ENCODE measurements at places on chromosomes 1 and 21. TPM values are rescaled to one million over a fixed set of nuclear protein-coding genes. Genes with fewer than 3 reads are reported as not detected.

The UBL4B gene
- not detected for total RNA-seq

The PLA2G2A gene
- not detected for total RNA-seq

The TNFSF4 gene
- 1.3 TPM for total RNA-seq

The ZSCAN20 gene
- total RNA-seq: 5.5 TPM

The ALG14 gene
- 9.5 TPM for total RNA-seq

The ZFYVE9 gene
- 13.8 TPM for total RNA-seq

The OLIG2 gene
- total RNA-seq: 0.72 TPM

The TRNP1 gene
- total RNA-seq: 4.6 TPM

The FABP3 gene
- total RNA-seq: 6.6 TPM

The LIN9 gene
- 17.5 TPM for total RNA-seq

All from RPMI7951 (cell line).